ENCODE measurements at places on chromosomes 13 and 19. TPM values are rescaled to one million over a fixed set of nuclear protein-coding genes. Genes with fewer than 3 reads are reported as not detected.
A peak's percentile ranks its signal among the peaks of the same experiment; 100 is the strongest.

DNA sequence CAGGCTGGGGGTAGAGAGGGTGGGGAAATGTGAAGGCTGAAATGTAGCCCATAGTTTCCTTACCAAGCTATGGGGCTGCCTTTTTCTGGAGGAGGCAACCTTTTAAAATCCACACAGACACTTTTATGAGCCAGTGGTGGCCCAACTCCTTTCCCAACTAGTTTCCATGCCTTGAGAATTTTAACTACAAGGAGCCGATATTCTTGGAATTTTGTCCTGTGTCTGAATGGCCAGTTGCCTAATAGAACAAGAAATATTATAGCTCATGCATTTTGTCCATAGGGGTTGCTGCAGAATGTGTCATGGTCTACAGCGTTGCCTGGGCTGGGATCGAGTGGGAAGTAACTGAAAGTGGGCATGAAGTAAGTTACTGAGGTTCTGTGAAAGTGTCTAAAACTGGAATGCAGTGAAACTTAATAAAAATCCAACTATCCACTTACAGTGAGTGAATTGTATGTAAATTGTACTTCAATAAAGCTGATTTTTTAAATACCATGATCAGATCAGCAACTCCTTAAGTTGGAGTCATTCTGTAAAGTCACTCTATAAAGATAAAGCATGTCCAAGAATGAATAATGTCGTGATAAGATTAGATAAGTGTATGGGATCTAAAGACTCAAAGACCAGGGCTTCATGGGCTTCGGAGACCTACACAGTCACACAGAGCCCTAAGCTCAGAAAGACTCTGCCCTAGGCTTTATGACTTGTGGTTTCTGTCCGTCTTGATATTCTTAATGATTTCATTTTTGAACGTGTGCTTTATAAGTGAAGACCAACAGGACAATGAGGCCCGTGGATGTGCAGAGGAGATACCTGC is 122.6 kb upstream of the FNDC3A start:
- DNase-seq, result no peak

GRCh38 chr13:26061947-26062346 is 10.1 kb upstream of the SHISA2 start:
- DNase-seq, result no peak

DNA sequence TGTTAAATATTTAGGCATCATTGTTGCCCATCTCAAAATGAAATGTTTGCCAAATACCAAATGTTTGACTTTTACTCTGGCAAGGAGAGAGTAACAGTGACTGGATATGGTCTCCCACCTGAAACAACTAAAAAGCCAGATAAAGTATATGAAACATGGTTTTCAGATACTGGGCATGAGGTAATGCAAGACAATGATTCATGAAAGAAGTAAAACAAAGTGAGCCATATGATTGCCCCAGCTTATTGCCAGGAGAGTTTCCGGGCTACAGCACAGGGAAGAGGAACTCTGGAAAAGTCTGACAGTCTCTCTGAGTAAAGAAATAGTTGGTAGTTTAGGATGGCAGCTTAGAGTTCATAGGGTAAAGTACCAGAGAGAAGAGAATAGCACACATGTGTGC is 354.6 kb downstream of the DNAJC15 start:
- DNase-seq, result no peak

- DNase-seq, result no peak
Observed at GRCh38 chr19:56091751-56092546, 29.1 kb downstream of the ZNF787 start.

DNA sequence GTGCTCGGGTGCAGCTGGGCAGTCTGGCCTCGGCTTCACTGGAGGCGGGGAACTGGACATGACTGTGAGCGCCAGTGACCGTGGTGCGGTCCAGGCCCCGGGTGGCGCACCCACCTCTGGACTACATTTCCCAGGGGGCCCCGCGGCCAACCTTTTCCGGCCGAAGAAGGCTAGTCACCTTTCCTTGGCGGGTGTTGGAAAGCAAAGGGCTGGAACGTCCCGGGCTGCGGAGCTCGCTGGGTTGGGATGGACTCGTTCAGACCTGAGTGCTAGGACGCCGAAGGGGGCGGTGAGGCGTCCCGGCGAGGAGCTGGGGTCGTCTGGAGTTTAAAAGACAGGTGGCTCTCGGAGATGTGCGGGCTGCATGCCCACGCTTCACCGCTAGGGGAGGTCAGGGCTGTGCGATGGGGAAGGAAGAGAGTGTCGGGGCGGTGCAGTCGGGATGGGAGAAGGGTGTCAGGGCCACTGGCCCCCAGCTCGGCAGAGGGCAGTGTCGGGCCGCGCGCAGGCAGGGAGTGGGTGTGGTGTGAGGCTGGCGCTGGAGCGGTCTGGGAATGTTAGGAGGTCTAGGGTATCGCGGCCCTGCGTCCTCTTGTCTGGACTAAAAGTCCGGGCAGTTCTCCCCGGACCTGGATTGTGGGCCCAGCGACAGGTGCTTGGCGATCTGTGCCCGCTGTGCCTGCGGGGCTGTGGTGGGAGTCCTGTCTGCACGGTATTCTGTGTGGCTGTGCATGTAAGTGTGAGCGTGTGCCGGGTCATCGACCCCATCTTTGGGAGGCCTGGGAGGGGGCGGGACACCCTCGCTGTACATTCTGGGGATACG is 57.1 kb downstream of the ZNF568 start:
- DNase-seq, result peak; percentile 73

DNA sequence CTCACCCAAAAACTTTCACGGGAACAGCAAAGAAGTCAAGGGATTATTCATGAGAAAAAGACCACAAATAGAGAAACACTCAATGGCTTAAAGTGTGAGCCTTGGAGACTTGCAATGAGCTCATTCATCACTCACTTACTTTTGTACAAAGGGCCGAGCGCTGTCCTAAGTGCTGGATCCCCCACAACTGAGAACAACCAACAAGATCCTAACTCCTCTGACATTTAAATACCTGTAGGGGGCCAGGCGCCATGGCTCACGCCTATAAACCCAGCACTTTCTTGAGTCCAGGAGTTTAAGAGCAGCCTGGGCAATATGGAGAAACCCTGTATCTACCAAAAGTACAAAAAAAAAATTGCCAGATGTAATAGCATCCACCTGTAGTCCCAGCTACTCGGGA is 29.4 kb upstream of the ZNF507 start:
- no peak for DNase-seq

DNA sequence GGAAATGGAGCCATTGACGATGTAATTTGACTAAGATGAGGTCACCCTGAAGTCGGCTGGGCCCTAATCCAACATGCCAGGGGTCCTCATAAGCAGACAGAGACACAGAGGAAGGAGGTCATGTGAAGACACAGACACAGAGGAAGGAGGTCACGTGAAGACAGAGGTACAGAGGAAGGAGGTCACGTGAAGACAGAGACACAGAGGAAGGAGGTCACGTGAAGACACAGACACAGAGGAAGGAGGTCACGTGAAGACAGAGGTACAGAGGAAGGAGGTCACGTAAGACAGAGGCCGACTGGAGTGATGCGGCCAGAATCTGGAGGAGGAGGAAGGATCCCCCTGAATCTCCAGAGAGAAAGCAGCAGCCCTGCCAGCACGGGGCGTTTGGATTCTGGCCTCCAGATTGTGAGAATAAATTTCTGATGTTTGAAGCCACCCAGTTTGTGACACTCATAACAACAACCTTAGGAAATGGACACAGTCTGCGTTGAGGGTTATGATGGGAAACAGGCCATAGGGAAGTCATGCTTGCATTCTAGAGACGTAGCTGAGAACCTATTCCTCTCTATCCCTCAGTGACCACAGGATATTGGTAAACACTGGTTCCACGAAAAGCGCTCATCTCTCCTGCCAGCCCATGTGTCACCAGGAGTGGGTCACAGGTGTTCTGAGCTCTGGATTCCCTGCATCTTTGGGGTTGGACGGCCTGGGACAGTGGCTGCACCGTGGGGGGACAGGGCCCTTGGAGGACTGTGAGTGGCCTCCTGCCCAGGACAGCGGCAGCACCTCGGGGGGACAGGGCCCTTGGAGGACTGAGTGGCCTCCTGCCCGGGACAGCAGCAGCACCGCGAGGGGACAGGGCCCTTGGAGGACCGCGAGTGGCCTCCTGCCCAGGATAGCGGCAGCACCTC is 108.5 kb downstream of the SOX1 start:
- DNase-seq, result no peak

- peak; percentile 38 for DNase-seq
Observed at GRCh38 chr13:106033659-106034058, 501.8 kb downstream of the EFNB2 start.

GRCh38 chr19:34288381-34288780 is 34.0 kb downstream of the GARRE1 start:
- no peak for DNase-seq

GRCh38 chr13:51823863-51824262 is 19.9 kb upstream of the DHRS12 start:
- no peak for DNase-seq

DNA sequence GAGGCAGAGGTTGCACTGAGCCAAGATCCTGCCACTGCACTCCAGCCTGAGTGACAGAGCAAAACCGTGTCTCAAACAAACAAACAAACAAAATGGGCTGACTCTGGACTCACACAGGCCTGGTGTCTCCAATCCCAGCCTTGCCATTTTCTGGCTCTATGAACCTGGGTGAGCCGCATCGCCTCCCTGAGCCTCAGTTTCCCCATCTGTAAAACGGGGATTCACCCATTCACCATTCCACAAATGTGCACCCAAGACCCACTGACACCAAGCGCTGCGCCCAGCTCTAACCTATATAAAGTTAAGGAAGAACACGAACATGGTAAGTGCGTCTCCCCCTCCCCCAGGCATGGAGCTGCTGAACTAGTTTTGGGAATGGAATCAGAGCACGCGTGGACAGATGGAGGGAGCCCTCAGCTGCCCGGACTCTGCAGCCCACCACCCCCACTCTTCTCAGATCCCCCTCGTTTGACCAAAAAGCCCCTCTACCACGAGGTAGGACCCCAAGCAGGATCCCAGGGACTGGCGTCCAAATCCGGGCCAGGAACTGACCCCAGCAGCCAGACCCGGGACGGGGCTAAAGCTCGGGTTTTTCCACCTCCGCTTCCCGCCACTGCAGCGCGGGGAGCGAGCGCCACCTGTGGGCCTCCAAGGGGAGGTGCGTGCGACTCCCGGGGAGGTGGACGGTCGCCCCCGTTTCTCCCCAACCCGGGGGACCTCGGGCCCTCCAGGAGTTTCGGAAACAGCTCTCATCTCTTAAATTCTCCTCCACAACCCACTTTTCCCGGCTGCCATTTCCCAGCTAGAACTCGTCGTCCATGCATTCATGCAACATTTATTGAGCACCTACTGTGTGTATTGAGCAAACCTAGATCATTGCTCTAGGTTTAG is 33.0 kb upstream of the ADGRE5 start:
- DNase-seq, result peak; percentile 52

DNA sequence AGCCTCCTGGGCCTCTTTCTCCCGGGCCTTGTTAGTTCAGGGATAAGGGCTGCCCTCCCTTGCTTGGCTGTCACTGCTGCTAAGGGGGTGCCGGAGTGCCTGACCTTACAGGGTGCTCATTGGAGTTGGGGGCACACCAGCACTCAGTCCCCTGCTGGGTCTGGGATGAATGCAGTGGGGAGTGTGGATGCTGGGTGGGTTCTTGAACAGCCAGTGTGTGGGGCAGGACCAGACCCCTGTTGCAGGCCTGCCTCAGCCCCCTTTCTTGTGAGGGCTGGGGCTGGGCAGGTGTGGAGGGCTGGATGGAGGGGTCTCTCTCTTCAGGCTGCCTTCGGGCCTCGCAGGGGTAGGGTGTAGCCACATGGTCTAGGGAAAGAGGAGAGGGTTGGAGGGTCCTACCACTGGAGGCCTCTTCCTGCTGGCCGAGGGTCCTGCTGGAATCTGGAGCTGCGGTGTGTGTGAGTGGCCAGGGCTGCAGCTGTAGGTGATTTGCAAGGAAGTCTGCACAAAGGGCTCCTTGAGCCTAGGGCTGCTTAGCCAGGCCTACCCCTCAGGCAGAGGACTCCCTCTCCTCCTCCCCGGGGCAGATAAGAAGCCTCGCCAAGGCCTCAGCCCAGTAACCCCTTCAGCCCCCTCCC is 3.2 kb downstream of the CEBPA start:
- DNase-seq, result no peak

DNA sequence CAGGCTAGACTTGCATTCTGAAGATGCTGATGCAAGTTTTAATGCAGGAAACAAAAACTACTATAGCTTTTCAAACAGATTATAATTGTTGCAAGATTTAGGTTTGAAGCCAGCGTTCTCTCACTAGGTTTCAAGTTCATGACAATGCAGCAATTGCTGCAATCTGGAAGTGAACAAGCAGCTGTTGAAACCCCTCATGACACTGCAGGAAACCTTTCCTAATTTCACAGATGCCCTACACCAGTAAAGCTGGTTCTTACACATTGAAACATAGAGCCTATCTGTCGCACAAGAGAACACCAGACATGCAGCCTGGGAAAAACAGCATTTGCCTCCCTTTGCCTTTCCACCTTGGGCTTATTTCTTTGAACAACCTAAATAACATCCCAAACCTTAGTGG is 1737.2 kb upstream of the MIR17HG start:
- no peak for DNase-seq

DNA sequence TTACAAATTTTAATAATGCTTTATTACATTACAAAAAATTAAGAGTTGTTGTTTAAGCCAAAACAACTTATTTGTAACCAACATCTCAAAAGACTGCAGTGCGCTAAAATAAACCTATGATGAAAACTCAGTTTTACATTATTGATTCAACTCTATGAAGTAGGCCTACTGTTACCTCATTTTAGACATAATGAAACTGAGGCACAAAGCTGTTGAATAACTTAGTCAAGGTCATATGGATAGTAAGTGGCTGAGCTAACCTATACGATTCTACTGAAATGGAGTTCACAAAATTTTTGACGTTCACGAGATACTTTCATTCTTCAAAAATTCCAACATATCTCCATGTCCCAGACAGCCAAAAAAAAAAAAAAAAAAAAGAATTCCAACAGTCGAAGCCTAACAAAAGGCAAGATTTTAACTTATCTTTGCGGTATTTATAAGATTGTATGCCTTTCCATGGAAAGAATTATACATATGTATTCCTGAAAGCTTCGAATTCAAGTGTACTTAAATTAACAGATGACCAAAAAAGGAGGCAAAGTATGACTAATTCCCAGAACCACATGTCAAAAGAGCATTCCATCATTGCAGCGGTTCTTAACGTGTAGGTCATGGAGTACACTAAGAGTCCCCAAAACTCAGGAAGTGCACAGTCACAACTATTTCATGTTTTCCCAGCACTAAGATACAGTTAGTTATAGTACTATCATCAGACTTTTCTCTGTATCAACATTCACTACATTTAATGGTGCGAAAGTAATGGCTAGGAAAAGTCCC is 69.4 kb downstream of the PSPC1 start:
- DNase-seq, result no peak

GRCh38 chr19:14158276-14159023 is 22.1 kb upstream of the ASF1B start:
- DNase-seq, result no peak

GRCh38 chr13:42378383-42378780 is 106.4 kb downstream of the AKAP11 start:
- no peak for DNase-seq

- no peak for DNase-seq
Observed at GRCh38 chr13:39419876-39420275, 183.1 kb downstream of the LHFPL6 start.

- no peak for DNase-seq
Observed at GRCh38 chr13:73210218-73210883, 151.5 kb downstream of the KLF5 start.

LRRC4B gene
- total RNA-seq, result 5.1 TPM

EID2B gene
- total RNA-seq, result 1.8 TPM

FOXO1 gene
- 23.9 TPM for total RNA-seq

CRB3 gene
- total RNA-seq, result 9.8 TPM

HRC gene
- total RNA-seq, result 13.6 TPM

FCHO1 gene
- total RNA-seq, result 2.4 TPM

ZNF226 gene
- 20.3 TPM for total RNA-seq

All from skin of body (tissue), 3 donors.